ENCODE measurements at places on chromosomes 2 and 18. TPM values are rescaled to one million over a fixed set of nuclear protein-coding genes. Genes with fewer than 3 reads are reported as not detected.
A peak's percentile ranks its signal among the peaks of the same experiment; 100 is the strongest.

The VPS54 gene
- 27.5 TPM for total RNA-seq

- no peak overlapping the region for H3K27ac ChIP-seq
- no peaks in the 10 kb centered on the region for H3K27me3 ChIP-seq
- DNase-seq, result no peak
- H3K36me3 ChIP-seq, result no peaks in the 10 kb centered on the region
- no peak overlapping the region for H3K4me3 ChIP-seq
Observed at GRCh38 chr2:59353306-59353921, 1112.3 kb upstream of the FANCL start.

DNA sequence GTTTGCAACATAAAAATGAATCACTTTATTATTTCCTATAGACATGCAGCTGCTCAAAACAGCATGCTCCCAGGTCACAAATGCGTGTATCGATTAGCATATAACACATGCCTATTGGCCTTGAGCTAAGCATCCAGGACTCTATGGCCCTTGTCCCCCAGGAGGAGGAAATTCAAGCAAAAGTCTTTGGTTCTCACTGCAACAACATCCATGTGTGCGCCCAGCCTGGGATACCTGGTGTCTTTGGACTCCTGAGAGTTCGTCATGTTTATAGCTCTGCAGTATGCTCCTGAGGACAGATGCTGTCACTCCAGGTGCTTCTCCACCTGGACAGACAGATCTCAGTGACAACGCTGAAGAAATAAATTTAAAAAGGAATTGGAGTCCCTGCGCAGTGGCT is 284.6 kb downstream of the PHLPP1 start:
- no peaks in the 10 kb centered on the region for H3K36me3 ChIP-seq
- no peaks in the 10 kb centered on the region for H3K4me1 ChIP-seq
- no peak overlapping the region for H3K27ac ChIP-seq
- H3K27me3 ChIP-seq, result no peaks in the 10 kb centered on the region

- no peaks in the 10 kb centered on the region for H3K4me1 ChIP-seq
- no peak overlapping the region for H3K27ac ChIP-seq
Observed at GRCh38 chr18:28372186-28372585, 195.3 kb upstream of the CDH2 start.

The SERPINB13 gene
- total RNA-seq, result not detected

DNA sequence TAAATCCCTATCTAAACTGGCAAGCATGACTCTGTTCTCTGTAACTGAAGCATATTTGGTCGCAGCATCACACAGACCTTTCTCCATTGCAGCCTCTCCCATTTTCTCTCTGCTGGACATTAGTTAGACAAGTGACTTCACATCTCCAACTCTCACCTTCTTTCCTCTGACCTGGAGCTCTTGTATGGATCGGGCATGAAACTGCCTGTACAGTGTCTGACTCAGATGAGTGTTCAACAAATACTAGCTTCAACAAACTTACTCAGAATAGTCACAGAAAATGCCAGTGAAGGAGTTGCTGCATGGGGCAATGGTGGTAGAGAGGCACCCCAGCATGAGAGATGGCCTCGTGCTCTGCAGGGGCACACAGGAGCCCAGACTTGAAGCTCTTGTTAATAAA is 104.7 kb upstream of the COPS8 start:
- DNase-seq, result no peak
- H3K36me3 ChIP-seq, result no peaks in the 10 kb centered on the region
- no peak overlapping the region for H3K4me3 ChIP-seq
- H3K27me3 ChIP-seq, result no peaks in the 10 kb centered on the region
- no peaks in the 10 kb centered on the region for H3K4me1 ChIP-seq
- no peak overlapping the region for H3K27ac ChIP-seq

DNA sequence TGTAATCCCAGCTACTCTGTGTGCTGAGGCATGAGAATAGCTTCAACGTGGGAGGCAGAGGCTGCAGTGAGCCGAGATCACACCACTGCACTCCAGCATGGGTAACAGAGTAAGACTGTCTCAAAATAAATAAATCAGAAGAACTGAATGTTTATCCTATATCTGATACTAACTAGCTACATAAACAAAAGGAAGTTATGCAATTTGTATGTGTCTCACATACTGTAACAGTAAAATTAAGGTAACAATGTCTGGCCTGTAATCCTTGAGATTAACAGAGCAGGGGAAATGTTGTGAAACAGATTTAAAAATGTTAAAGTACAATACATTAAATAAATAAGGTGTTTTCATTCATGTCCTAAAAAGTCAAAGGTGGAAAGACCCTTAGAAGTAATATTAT is 150.8 kb downstream of the MEMO1 start:
- H3K4me1 ChIP-seq, result no peaks in the 10 kb centered on the region
- no peak overlapping the region for H3K27ac ChIP-seq
- no peaks in the 10 kb centered on the region for H3K27me3 ChIP-seq

DNA sequence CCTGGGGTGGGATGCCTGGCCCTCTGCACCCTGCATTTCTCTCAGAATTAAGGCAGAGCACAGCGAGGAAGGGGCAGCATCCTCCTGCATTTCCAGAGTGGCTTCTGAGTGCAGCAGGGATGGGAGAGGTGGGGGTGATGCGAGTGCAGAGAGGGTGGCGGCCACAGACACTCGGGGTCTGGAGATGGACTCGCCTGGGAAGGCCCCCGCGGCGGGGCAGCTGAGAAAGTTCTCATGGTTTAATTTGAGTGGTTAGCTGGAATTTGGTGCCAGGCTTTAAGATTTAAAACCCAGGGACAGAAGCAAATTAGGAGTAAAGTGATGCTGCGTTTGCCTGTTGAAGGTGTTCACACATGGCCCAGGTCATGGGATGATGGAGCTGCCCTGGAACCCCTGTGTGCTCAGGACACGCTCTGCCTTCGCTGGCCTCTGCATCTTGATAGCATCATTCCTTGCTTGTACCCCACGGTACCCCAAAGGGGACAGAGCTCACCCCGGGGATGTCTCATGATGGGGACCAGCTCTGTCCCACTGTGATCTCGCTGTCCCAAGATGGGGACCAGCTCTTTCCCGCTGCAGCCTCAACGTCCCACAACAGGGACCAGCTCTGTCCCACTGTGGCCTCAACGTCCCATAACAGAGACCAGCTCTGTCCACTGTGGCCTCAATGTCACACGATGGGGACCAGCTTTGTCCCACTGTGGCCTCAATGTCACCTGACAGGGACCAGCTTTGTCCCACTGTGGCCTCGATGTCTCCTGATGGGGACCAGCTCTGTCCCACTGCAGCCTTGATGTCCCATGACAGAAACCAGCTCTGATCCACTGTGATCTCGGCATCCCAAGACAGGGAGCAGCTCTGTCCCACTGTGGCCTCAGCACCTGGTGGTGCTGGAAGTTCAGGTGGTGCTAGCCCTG is 27.5 kb downstream of the TMEM18 start:
- H3K27me3 ChIP-seq, result peaks cover 4% of the 10 kb centered on the region
- H3K4me1 ChIP-seq, result no peaks in the 10 kb centered on the region
- H3K36me3 ChIP-seq, result no peaks in the 10 kb centered on the region
- peak; percentile 52 for DNase-seq

DNA sequence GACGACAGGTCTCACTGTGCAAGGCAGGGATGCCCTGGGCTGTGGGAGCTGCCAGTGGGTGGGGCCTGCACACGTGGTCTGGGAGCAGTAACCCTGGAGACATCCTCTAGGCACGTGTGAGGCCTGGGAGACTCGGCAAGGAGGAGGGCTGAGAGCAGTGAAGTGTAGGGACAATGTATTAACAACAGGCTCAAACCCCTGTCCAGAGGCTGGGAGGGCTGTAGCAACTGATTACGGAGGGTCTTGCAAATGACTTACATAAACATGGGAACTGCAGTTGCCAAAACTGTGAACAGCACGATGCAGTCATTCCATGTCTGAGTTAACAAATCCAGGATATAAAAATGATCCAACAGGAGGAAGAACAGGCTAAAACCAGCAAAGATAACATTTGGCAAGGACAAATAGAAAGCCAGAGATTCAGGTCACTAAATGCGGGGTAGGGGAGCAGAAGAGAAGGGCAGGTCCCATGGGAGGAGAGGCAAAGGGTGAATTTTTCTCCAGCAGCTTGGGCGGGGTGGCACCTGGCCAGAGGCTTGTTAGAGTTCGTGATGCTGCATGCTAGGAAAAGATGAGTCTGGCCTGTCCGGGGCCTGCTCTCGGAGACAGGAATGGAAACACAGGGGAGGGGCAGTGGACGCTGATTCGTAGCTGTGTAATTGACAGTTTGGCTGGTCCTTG is 44.9 kb downstream of the CYP27C1 start:
- no peaks in the 10 kb centered on the region for H3K36me3 ChIP-seq
- H3K4me3 ChIP-seq, result no peak overlapping the region
- H3K27ac ChIP-seq, result peak overlapping the region; percentile 86

Measured in sigmoid colon (tissue), 7 donors.